ENCODE measurements at places on chromosomes 2 and 18.

GRCh38 chr2:72919414-72920317 is 2.3 kb downstream of the EMX1 start:
- no peak for DNase-seq

GRCh38 chr2:191675807-191676721 is 1.9 kb upstream of the NABP1 start:
- DNase-seq: peak; percentile 64

GRCh38 chr2:232276084-232276732 is 102.3 kb upstream of the ALPP start:
- DNase-seq: no peak

GRCh38 chr2:110662560-110662959 is 15.3 kb downstream of the BUB1 start:
- no peak for DNase-seq

- DNase-seq: no peak
Measured at GRCh38 chr18:59379772-59380522, 20.9 kb upstream of the LMAN1 start.

Measured in T-helper 2 cell treated with Interferon-gamma antibody and Interleukin-4, amounts not matched to agents 5 μg/mL and 100 μg/mL, for 36 hours (primary cell).